ENCODE measurements at places on chromosomes 7 and 10.

GRCh38 chr10:33098951-33099663 is 141.1 kb upstream of the ITGB1 start:
- no peak for DNase-seq

GRCh38 chr10:102433619-102434046 is 1.3 kb upstream of the CUEDC2 start:
- DNase-seq, result no peak

GRCh38 chr7:14381936-14382335 is 392.5 kb upstream of the ETV1 start:
- DNase-seq, result no peak

- DNase-seq, result no peak
Measured at GRCh38 chr7:47819607-47819920, 128.7 kb downstream of the PKD1L1 start.

GRCh38 chr10:79185067-79185774 is 116.5 kb downstream of the ZMIZ1 start:
- no peak for DNase-seq

DNA sequence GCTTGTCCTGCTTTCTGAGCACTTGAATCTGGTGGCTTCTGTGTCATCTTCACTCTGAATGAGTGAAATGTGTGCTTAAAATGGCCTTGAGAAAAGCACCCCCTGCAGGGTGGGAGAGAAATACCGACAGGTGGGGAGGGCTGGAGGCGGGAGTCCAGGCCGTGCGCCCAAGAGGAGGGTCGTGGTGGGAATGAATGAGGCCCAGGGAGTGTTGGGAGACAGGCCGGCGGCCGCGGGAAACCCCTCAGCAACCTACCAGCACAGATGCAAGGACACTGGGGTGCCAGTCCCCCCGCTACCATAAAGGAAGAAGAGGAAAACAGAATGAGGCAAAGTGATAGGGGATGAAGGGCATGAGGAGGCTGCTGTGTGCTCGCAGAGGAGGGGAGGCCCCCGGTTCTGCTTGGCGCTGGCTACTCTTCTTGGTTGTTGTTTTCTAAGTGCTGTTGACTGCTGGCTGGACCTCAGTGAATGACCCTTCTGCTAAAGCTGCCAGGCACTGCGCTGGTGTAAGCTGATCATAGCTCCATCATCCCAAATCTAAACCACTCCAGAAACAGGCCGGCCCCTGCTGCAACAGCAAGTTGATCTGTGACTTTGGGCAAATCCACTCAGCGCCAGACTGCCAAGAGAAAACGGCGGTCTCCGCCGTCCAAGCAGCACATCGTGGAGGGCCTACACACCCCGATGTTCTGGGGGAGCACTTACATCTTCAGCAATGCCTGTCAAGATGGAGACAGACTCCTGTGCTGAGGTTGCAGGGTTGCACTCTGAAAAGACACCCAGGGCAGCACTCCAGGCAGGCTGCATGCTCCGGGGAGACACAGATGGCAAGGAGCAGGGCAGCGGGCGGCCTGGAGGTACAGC is 378.5 kb downstream of the DNAJB6 start:
- DNase-seq, result no peak

- DNase-seq, result no peak
Measured at GRCh38 chr7:74027683-74028320, at the start of gene ELN. ELN (plus strand) TSS chr7:74028173; CDS start chr7:74028188, 15 bp downstream.

DNA sequence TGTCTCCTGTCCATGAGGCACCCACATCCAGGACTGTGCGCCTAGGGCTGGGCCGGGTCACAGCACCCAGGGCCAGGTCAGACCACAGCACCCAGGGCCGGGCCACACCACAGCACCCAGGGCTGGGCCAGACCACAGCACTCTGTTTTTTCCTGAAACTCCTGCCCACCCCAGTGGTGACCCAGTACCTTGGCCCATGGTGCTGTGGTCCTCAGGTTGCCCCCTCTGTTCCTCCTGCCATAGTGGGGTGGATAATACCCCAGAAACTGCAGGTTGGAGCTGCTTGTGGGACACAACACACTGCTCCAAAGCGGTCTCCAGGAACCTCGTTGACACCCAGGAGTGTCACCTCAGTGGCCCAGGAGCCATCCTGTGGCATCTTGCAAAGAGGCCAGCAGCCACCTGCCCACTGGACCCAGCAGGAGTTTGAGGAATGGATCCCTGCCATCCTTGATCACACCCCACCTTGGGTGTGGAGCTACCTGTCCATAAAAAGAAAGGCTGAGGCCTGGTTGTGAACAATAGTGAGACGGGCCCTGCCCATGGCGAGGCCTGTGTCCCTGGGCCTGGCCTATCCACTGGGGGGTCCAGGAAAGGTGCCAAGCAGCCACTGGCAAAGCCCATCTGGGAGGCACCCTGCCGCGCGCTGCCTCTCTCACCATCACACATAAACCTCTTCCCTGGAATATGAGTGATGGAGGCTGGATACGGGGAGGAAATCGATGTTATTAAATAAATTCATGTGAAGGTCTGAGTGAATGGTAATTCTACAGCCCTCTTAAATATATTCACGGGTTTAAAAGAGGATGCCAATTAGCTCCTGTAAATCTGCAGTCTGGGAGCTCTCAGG is 89.0 kb downstream of the NKX6-2 start:
- DNase-seq, result no peak

DNA sequence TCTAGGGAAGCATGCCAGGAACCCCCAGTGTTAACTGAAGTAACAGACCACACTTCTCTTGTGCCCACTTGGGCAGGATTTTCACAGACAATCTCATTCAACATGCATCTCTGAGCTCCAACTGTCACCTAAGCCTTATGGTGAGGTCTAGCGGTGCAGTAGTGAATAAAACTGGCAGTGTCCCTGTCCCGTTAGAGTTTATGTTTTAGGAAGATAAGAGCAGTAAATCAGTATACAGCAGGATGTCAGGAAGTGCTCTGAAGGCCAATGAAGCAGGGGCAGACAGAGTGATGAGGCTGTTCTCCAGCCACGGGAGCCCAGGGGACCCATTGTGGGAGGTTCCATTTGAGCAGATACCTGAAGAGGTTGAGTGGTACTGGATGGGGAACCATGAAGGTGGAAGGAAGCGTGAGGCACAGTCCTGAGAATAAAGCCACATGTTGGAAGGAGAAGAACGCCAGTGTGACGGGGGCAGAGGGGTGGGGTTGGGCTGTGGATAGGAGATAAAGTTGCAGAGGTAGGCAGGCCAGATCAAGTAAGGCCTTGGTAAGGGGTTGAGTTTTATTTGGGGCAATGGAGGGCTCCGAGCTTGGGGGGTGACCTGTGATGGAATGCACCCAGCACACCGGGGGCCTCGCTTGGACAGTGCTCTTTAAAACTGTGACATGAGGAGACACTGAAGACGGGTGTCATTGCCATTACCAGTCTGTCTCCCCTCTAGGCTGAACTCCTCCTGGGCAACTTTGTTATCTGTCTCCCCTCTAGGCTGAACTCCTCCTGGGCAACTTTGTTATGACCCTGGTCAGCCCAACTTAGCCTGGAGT is 6.6 kb downstream of the GDF10 start:
- no peak for DNase-seq

DNA sequence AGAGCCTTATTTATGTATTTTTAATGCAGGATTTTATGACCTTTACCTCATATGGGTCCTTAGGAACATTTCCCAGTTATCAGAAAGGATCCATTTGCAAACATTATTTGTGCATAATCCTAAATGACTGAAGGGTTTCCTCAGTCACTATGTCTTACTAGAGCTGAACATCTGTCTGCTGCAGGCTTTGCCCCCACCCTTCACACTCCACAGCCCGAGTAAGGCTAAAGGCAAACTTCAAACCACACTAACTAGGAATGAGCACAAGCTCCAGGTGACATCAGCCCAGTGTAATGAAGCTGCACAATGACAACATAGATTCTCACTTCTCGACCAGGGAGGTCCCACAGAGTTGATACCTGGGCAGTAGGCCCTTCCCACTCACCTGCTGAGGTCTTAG is 491.3 kb upstream of the MKI67 start:
- no peak for DNase-seq

DNA sequence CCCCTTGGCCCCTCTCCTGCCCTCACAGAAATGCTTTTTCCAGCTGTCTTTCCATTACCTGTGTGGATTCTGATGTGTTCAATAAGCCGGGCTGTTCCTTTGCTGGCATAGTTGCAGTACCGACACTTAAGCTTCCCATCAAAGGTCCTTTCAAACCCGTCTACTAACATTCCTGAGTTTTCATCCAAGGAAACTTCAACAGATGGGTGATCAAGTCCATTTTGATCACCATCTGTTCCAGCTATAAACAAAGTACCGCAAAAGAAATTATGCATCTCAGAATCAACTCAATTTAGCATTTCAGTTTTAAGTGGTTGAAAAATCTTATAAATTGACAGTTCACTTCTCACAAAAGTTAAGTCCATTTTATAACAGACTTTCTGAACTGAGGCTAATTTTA is 12.7 kb downstream of the IKZF5 start:
- DNase-seq, result no peak

- DNase-seq, result no peak
Measured at GRCh38 chr10:3068968-3069737, 1.8 kb downstream of the PFKP start.

DNA sequence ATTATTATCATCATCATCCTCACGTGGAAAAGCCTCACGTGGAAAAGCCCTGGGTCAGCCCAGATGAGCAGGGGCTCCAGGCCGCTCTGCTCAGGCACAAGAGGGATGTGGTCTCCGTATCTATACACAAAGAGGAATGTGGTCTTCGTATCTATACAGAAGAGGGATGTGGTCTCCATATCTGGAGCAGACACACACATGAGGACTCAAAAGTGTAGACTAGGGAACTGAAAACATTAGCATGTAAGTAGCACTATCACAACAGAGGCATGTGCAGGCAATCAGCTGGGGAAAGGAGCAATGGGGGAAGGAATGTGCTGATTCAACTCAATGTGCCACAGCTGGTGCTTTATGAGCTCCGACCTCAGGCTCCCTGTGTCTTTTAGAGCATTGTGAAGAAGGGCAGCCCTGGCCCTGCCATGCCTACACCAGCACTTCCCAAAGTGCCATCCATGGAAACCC is 86.5 kb downstream of the PLXNA4 start:
- DNase-seq, result no peak

- no peak for DNase-seq
Measured at GRCh38 chr7:2289111-2289586, 25.1 kb downstream of the SNX8 start.

DNA sequence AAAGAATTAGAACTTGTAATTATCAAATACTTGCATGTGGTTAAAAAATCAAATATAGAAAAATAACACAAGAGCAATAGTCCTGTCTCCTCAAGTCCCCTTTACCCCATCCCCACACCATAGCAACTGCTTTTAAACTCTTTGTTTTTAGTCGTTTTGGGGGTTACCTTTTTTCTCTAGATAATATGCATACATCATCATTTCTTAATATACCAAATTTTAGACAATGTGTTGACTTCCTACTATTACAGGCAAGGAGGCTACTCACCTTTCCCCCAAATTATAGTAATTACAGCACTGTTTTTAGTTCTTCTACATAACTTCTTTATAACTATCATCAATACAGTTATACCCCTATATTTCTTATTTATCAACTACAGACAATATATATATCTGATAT is 57.3 kb downstream of the SLC18A2 start:
- DNase-seq, result no peak

GRCh38 chr10:118472415-118473304 is 122.8 kb downstream of the PRLHR start:
- no peak for DNase-seq

DNA sequence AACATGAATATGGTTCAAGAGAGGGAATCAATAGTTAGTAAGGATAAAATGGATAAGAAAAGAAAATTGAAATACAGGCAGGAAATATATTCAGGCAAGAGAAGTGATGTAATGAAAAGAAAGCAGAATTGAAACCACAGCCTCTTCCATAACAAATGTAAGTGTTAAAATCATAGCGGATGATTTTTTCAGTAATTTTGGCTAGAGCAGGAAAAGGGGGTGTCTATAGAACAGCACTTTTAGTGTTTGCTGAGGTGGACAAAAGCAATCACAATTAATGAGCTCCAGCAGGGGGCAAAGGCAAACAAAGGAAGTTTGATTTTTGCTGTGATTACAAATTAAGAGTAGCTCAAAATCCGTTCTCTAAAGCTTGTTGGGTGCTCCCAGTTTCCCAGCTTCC is 79.0 kb downstream of the TRIL start:
- DNase-seq, result no peak

DNA sequence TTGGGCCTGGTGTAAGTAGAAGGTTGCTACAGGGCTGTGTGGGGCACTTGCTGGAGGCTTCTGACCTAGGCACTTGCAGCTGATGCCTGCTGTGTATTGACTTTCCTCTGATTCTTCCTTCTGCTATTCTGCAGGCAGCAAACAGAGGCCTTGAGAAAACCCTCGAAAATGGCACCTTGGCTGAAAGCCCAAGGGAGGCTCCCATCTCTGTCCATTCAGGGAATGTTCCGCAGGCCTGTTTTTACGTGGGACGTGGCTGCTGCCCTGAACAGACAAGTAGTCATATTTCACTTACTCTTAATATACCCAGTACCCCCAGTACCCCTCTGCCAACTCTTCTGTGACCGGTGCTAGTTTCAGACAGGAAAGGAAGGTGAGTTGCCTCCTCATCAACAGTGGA is 664.7 kb downstream of the INHBA start:
- no peak for DNase-seq

DNA sequence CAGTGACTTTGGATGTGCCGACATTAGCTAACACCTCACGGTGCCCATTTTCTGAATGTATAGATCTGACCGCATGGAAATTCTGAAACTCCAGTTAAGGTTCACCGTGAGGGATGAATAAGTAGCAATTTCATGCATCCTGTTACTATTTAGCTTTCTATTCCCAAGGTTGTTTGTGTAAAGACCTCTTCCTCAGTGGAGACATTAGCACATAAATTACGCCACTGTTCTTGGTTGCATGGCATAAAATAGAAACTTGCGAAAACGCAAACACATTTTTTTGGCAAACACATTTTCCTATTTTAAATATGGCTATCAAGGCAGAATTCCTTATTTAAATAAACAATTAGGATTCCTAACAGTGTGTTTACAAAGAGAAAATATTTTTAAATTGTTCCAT is 36.5 kb downstream of the DENND2A start:
- DNase-seq, result no peak

DNA sequence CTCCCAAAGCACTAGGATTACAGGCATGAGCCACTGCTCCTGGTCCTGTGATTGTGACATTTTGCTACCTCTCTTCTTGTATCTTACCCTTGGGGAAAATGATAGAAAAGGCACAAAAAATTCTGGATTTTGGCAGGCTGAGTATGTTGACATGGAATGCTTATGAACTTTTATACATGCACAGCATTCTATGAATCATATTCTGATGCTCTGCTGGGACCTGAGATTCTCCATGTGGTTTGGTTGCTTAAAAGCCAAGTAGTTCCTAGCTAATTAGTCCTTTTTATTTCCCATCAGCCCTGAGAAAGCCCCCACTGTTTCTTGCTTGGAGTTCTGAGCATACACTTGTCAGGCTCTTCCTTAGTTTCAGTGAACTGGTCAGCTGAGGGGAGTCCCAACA is 8.3 kb upstream of the KAZALD1 start:
- DNase-seq, result no peak

Measured in activated T-helper 1 cell treated with anti-CD3 and anti-CD28 coated beads, Interleukin-2, amount 50 U/mL, for 16 hours (primary cell).